ENCODE measurements at places on chromosomes 7 and 10.

- no peak for DNase-seq
These were observed 16.8 kb downstream of the MACC1 start for GRCh38 chr7:20200361-20200760.

GRCh38 chr10:98316661-98317060 is 48.7 kb upstream of the LOXL4 start:
- no peak for DNase-seq

- no peak for DNase-seq
These were observed 11.7 kb downstream of the MAT1A start for GRCh38 chr10:80277567-80278250.

DNA sequence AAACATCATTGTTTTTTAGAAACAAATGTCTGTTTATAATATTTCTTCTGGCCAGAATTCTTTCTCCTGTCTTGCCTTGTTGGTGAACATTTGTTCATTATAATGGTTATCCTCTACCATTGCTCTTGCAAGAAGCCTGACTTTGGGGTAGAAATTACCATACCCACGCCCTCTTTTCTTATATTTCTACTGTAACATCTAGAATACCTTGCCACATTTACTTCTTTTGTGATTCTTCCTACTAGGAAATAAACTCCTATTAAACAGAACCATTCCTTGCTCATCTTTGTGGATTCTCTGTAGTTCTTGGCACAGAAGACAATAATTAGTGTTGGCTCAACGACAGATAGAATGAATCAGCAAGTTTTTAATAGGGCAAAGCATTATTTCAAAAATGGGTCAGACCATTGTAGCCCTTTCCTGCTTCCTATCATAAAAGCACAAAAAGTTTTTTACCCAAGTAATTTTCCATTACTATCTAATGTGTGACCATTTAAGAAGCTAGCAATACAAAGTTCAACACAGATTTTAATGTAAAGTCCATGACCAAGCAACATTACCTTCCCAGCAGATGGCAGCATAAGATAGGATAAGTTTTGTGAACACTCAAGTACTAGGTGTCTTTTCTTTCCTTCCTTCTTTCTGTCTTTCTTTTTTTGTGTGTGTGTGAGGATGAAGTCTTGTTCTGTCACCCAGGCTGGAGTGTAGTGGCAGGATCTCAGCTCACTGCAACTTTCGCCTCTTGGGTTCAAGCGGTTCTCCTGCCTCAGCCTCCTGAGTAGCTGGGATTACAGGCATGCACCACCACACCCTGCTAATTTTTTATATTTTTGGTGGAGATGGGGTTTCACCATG is 270.4 kb downstream of the HGF start:
- peak; percentile 31 for DNase-seq

- no peak for DNase-seq
These were observed 5.6 kb downstream of the UROS start for GRCh38 chr10:125817337-125817946.

Data from endothelial cell (in vitro differentiated cells).